ENCODE measurements at places on chromosomes 12 and 14.

DNA sequence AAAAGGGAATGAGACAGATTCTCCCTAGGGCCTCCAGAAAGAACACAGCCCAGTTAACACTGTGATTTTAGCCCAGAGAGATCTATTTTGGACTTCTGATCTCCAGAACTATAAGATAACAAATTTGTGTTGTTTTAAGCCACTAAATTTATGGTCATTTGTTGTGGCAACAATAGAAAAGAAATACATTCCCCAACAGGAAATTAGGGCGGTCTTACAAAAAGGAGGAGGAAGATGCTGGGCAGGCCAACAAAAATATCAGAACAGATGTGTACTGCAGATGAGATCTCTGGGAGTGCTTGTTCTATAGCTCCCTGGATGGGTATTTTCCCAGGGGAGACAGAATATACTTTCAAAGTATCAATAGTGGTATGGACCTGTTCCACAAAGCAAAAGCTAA, 32.0 kb upstream of the SOCS2 start:
- no peak for DNase-seq

- DNase-seq, result no peak
Observed at GRCh38 chr12:85784096-85784720, 52.0 kb downstream of the RASSF9 start.

DNA sequence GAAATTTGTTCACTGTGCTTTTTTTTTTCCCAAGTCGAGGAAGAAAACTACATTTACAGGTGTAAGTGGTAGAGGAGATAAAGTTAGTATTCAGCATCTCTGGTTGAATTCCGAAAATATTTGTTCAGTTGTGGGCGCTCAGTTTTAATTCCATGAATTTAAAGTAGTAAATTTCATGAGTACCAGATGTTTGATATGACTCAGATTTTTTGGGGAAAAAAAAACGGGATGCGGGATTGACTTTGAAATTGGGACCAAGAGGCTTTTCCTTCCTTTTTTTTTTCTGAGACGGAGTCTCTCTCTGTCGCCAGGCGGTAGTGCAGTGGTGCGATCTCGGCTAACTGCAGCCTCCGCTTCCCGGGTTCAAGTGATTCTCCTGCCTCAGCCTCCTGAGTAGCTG, 1.6 kb downstream of the TULP3 start:
- DNase-seq, result no peak

GRCh38 chr12:46413368-46413767, 40.8 kb upstream of the SLC38A2 start:
- no peak for DNase-seq

DNA sequence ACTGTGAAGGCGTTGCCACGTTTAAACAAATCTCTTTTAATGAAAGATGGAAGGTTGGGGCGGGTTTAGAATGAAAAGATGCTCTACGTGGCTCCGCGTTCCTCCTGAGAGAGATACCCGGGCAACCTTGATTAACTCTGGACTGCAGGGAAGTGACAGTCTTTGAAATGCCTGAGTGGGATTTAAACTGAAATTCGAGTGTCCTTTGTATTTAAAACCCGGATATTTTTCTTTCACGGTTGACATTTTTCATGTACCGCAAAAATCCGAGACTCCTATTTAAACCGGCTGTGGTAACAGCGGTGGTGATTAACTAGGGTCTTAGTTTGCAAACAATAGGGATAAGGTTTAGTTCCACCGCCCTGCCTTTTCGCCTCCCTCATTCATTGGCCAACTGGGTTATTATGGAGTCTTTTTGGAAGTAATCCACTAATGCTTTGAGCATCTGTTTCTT, 707 bp downstream of the G2E3 start:
- DNase-seq, result no peak

DNA sequence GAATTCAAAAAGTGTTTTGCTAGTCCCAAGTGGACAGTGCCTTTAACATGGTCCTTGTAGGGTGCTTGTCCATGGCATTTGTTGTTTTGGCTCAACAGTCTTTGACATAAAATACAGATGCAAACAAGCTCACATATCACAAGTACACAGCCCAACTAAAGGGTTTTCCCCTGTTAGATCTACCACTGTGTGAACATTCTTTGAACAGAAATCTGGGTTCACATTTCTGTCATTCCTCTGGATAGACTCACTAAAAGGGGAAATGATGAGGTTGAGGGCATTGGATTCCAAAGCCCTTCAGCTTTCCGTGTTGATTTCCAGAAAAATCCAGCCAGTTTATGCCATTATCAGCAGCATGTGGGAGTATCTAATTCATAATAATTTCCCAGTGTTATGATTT, 54.1 kb downstream of the EP400 start:
- DNase-seq, result no peak

DNA sequence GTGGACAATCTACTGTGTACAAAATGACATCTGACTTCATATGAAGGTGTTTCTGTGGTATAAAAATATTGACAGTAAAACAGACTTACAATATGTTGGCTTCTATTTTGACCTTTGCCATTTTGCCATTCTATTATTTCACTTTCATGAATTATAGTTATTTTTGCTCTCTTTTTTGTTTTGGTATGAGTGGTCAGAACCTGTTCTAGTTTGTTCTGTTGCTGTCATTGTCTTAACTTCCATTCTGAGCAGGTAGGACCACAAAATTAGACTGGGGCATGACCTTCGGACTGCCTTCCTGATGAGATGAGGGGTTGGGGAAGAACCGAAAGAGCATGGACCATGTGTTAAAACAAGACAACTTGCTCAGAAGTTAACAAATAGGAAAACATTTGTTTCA, 36.5 kb upstream of the IFNG-AS1 start:
- no peak for DNase-seq

DNA sequence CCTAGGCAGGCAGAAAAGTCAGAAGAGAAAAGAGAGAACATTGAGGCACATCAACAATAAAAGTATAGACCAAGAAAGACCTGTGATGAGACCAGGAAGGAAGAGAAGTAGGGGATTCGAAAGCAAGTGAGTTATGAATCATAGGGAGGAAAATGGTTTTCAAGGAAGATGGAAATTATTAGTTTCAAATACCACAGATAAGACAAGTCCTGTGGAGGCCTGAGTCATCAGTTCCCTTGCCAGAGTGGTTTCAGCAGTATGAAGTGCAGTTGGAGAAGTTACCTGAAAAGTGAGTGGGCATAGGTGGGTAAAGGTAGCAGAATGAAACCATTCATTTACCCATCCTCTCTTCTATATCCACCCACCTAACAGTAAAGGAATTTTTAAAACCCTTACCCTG, 25.2 kb upstream of the TSPAN8 start:
- no peak for DNase-seq

- no peak for DNase-seq
Observed at GRCh38 chr12:1324910-1325309, 269.5 kb downstream of the FBXL14 start.

GRCh38 chr12:57751432-57751787, 700 bp downstream of the CDK4 start:
- no peak for DNase-seq

DNA sequence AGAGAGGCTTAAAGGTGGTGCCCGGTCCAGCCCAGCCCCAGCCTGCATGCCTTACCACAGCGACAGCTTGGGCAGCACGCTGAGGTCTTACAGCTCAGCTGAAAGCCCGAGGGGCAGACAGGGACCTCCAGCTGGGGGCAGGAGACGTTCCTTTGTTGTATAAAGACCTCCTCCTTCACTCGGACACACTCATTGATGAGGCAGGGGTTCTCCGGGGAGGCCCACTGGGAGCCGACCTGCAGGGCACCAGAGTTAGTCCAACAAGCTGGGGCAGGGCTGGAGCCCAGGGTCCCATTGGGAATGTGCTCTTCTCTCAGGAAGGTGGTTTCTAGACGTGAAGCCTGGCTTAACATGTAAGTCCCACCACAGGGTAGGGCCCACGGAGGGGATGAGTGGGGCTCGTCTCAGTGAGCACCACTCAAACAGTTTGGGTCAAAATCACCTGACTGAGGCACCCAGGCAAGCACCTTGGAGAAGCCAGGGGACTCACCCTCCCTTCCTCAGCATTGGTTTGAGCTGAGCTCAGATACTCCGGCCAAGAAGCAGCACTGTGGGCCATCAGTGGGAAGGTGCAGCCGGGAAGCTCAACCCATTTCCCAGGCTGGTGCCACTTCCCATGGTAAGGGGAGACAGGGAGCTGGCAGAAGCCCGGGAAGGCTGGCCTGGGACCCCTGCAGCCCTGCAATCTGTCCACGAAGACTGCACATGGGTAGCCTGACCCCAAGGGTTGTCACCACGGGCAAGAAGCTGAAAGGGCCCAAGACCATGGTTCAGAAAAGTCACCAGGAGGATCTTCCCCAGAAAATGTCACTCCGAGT, 24.3 kb upstream of the ANO2 start:
- DNase-seq, result no peak

DNA sequence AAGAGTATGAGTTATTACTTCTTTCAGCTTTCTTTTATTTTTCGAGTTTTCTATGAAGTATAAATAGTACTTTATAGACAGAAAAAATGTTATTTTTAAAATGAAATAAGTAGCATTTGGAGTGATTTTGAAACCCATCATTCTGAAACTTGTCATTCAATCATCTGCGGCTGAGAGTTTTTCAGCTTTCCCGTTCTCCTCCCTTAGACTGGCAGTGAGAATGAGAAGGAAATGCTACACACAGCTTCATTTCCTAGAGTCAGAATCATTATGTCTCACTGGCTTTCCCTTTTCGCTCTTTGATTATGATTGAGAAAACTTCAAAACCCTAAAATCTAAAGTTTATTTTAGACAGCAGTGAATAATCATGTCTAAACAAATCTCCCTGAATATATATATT, 33.7 kb upstream of the GNPNAT1 start:
- no peak for DNase-seq

DNA sequence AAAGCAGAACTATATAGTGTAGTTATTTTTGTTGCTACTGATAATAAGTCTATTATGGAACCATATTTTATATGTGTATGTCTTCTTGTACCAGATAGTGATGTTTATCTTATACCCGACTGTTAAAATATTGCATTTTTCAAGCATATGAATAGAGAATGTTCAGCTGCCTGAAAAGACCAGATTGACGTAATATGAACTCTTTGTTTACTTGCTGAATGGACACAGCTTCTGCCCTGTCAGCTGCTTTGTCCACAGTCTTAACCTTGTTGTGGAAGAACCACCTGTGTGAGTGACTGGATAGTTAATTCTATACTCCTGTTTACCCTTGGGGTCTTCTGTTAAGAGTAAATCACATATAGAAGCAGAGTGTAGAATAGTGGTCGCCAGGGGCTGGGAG, 109.3 kb downstream of the LGR5 start:
- DNase-seq, result no peak
